ENCODE measurements at places on chromosomes 3 and 15.

DNA sequence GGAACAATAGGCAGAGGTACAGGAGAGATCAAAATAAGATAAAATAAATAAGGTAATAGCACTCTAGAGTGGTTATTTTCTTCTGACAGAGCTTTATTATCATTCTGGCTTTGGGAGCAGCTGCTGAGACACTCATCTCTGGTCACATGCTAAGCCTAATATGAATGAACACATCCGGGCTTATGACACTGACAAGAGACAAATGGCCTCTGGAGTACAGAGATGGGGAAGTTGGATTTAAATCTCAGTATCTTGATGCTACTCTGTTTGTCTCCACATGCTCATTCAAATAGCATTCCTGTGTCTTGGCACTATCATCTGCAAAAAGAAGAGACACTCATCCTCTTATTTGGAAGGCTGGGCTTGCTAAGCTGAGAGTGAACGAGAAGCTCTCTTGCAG lies 55.6 kb downstream of the TMEM45A start:
- DNase-seq = no peak

GRCh38 chr3:54393150-54393549 lies 270.8 kb downstream of the CACNA2D3 start:
- no peak for DNase-seq

DNA sequence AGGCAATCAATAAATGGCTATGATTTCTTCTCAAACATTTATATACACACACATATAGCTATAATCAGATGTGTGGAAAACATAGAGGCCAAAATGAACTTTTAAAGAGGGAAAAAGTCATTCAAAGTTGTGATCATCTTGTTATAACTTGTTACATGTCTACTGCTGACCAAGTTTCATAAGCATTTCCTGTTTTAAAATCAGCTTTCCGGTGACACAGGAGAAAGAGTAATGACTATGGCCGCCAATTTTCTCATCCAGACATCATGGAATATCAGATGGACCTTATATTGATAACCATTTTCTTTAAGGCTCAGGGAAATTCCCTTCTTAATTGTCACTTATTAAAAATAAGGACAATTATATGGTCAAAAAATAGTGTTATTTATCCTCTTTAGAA lies 71.7 kb upstream of the AGTR1 start:
- no peak for DNase-seq

GRCh38 chr3:37953707-37954394 lies 36.7 kb upstream of the VILL start:
- DNase-seq = no peak

GRCh38 chr3:187998611-187999010 lies 155.3 kb upstream of the LPP start:
- no peak for DNase-seq

DNA sequence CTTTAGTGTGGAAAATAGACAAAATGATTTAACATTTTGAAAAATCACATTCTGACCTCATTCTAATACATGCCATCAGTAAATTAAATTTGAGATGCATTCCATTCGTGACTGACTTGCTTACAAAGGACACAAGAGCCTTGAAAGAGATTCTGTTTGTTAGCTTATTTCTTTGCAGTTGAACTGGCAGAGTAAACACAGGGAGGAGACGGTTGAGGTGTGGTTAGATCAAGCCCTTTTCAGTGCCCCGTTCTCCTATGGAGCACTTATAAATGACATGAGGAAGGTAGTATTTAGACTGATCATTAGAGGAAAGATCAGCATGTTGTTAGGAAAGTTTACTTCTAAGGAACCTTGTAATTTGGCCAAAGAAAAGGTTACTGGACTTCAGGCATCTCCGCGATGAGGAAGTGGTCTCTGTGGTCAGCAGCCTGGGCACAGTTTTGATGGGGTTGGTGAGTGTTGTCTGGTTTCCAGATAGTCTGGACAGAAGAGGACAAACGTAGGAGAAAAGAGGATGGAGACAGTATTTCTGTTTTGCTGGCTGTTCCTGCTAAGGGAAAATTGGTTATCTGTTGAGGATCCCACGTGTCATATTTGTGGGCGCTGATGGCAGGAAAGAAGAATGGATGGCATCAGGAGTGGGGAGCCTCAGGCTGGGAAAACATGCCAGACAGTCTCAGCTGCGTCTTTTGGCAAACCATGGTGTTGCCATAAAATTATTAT lies 328.9 kb upstream of the TBL1XR1 start:
- no peak for DNase-seq

- DNase-seq = no peak
These were observed 31.2 kb upstream of the TOP2B start for GRCh38 chr3:25695731-25696420.

- DNase-seq = no peak
These were observed 56.4 kb upstream of the LIMD1 start for GRCh38 chr3:45537970-45538640.

GRCh38 chr15:59059076-59059597 lies 45.8 kb upstream of the CCNB2 start:
- no peak for DNase-seq

DNA sequence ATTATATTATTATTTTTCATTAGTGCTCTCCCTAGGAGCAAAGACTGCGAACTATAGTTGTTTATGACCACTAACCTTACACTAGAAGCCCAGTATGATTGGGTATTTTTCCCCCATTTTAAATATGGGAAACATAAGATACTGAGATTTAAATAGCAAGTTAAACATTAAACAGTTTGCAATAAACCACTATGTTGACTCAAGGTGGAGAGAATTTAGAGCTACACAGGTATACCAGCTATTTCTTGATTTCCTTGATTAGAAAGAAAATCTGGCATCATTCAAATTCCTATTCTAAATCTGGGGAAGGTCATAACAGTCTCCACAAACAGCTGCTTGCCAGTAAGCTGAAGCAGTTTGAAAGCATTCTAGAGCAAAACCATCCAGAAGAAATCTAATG lies 863.8 kb upstream of the CFAP20DC start:
- no peak for DNase-seq

DNA sequence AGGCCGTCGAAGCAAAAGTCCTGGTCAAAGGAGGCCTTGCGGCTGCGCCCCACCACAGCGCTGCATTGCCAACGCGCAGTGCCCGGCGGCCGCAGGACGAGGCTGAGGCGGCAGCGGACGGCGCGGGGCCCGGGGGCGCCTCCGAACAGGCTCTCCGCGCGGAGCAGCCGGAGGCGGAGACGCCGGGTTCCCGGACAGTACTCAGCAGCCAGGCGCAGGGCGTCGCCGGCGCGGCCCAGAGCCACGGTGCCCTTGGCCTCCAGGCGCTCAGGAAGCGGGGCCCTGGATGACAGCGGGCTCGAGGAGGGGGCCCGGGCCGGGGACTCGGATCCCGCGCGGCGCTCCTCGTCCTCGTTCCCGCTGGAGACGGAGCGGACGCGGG lies 1.1 kb downstream of the C2CD4B start:
- no peak for DNase-seq

- DNase-seq = no peak
These were observed 12.5 kb upstream of the KBTBD12 start for GRCh38 chr3:127902486-127902885.

GRCh38 chr3:33645060-33645647 lies 72.9 kb downstream of the CLASP2 start:
- DNase-seq = peak; percentile 61

GRCh38 chr15:100878648-100879047 lies 983 bp upstream of the ALDH1A3 start:
- no peak for DNase-seq
